ENCODE measurements at places on chromosomes 3 and 15.

- DNase-seq: no peak
Measured at GRCh38 chr3:183312433-183312832, 59.4 kb downstream of the B3GNT5 start.

DNA sequence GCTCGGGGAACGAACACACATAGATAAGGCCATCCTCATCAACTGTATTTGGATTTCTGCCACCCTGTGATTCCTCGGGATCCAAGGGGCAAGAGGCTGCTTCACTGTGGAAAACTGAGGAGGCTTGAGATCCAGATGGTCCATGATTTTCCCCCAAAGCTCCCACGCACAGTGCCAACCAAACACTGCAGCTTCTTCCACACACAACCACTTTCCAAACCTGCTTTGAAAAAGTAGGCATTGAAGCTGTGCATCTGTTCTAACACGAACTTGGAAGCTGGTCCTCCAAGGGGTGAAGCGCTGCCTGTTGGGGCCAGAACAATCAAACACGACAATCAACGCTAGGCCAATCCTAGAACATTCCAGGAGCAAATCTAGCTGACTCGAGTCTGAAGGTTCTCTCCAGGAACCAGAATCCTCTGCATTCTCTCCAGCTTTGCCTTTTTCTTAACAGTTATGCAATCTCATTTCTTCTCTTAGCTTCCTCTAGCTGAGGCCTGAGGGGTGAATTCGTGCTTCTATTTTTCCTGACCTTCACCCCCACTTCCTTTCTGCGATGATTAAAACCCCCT lies 104.4 kb downstream of the LRRK1 start:
- DNase-seq: no peak

DNA sequence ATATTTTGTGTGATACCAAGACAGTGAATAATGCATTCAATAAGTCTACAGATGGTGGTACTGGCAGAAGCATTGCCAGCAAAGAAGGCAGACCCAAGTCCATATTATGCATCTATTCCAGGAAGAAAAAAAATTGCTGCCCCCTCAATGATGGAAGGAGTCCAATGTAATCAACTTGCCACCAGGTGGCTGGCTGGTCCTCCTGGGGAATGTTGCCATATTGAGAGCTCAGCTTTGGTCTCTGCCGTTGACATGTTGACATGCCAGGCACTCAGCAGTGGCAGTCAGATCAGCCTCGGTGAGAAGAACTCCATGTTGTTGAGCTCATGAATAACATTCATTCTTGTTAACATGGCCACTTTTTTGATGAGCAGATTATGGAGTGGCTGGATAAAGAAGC lies 298.5 kb downstream of the IGSF11 start:
- DNase-seq: no peak

DNA sequence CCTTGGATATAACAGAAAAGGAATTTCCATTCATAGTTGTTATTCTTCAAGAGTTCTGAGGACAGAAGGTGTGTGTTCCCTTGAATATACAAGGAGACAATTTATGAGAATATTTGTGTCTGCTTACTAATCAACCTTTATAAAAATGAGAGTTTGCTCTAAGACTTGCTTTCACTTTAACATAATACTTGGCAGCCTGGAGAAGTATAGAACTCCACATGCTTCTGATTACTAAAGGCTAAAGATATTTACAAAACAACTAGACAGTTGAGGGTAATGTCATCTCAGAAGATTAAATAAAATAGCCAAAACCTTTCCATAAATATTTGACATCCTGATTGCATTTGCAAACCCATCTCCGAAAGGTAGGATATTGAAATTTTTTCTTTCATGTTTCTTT lies 727.1 kb upstream of the NAALADL2 start:
- DNase-seq: no peak

DNA sequence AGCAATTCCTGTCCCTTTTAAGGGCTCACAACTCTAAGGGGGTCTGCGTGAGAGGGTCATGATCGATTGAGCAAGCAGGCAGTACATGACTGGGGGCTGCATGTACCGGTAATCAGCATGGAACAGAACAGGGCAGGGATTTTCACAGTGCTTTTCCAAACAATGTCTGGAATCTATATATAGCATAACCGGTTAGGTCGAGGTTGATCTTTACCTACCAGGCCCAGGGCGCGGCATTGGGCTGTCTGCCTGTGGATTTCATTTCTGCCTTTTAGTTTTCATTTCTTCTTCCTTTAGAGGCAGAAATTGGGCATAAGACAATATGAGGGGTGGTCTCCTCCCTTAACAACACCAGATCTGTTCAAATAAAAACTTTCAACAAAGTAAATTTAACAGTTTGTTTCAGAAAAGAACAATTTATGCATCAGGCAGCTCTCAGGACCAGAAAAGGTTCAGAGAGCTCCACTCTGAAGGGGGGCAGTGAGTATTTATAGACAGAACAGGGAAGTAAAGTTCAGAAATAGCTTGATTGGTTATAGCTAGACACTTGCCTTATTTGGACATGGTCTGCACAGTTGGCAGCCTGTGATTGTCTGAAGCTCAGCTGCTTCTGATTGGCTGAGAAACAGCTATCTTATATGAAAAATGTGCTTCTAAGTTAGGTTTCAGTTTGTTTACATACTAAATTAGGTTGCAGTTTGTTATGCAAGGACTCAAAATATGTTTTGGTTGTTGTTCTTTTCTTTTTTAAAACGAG lies 17.2 kb upstream of the B4GALT4 start:
- DNase-seq: no peak

DNA sequence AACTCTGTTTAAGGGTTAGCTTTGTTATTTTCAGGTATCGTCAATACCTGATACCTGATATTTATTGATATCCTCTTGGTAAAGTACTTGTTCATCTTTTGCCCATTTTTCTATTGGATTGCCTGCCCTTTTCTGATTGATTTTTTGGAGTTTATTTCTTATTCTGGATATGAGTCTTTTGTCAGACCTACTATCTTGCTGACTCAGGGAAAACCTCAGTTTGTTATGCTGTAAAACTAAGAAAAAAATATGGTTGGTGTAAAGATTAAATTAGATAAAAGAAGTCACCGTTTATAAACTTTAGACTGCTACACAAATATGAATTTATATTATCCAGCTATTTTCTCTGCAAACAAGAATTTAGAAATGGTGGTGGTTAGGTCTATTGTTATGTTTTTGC lies 65.9 kb downstream of the CHRNA7 start:
- DNase-seq: no peak
